ENCODE measurements at places on chromosomes 2 and 18. TPM values are rescaled to one million over a fixed set of nuclear protein-coding genes. Genes with fewer than 3 reads are reported as not detected.

- H3K27me3 ChIP-seq: no peaks in the 10 kb centered on the region
- H3K27ac ChIP-seq: no peak overlapping the region
- no peak overlapping the region for H3K4me3 ChIP-seq
- H3K4me1 ChIP-seq: no peaks in the 10 kb centered on the region
- H3K36me3 ChIP-seq: no peaks in the 10 kb centered on the region
Measured at GRCh38 chr2:155708071-155708470, 624.5 kb downstream of the NR4A2 start.

GRCh38 chr2:4175343-4175742 lies 472.0 kb downstream of the DCDC2C start:
- peaks cover 4% of the 10 kb centered on the region for H3K36me3 ChIP-seq
- no peak overlapping the region for H3K27ac ChIP-seq
- no peak overlapping the region for H3K4me3 ChIP-seq
- no peaks in the 10 kb centered on the region for H3K27me3 ChIP-seq

- H3K4me1 ChIP-seq: peaks cover 23% of the 10 kb centered on the region
- H3K27ac ChIP-seq: peak overlapping the region; percentile 47
- H3K27me3 ChIP-seq: peaks cover 3% of the 10 kb centered on the region
Measured at GRCh38 chr2:45000921-45001868, 8.1 kb downstream of the SIX2 start.

DNA sequence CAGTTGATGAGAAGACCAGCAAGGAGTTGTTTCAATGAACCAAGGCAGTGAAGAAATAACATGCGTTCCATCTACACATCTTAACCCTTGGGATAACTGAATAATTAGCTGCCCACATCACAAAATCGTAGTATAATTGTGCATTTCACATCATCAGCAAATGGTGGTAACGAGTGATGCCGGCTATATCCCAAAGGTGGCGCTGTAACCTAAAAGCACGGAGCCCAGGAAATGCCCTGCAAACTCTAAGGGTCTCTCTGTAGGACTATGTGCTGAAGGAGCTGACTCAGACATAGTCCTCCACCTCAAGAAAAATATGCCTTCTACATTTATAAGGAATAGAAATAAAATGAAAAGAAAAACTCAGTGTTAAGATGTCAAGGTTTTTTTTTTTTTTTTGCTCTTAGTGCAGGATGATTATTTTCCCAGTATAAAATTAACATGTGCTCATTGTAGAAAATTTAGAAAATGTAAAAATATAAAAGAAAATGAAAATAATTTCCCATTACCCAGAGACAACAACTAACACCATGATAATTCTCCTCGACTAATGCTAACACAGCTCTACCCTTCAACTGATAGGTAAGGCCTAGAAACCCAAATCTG lies 23.1 kb upstream of the DSG3 start:
- no peaks in the 10 kb centered on the region for H3K36me3 ChIP-seq
- DNase-seq: no peak
- H3K27ac ChIP-seq: no peak overlapping the region
- H3K4me1 ChIP-seq: no peaks in the 10 kb centered on the region
- H3K4me3 ChIP-seq: no peak overlapping the region
- peaks cover 6% of the 10 kb centered on the region for H3K27me3 ChIP-seq

GRCh38 chr18:32310774-32311173 lies 120.9 kb downstream of the MEP1B start:
- no peaks in the 10 kb centered on the region for H3K27me3 ChIP-seq
- no peaks in the 10 kb centered on the region for H3K36me3 ChIP-seq
- no peak for DNase-seq
- H3K27ac ChIP-seq: no peak overlapping the region

- peaks cover 4% of the 10 kb centered on the region for H3K4me1 ChIP-seq
- DNase-seq: no peak
- no peaks in the 10 kb centered on the region for H3K27me3 ChIP-seq
- peaks cover 5% of the 10 kb centered on the region for H3K36me3 ChIP-seq
- H3K27ac ChIP-seq: no peak overlapping the region
Measured at GRCh38 chr18:62044490-62045000, 142.3 kb downstream of the PIGN start.

DNA sequence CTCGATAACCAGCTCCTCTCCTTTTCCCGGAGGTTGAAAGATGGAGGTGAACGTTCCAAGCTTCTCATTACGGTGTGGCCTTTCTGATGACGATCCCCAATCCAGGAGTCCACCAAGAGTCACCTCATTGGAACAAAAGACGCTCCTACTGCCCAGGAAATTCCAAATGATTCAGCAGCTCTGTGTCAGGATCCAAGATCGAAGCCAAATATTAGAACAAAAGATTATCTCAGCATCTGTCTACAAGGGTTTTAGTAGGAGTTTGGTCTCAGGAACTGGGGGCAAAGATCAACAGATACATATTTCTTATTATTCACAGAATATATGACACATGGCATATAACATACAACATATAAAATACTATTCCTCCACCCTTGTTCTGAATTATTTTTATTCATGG lies 161.1 kb upstream of the RAB12 start:
- no peak for DNase-seq
- no peak overlapping the region for H3K4me3 ChIP-seq
- H3K27ac ChIP-seq: no peak overlapping the region
- H3K36me3 ChIP-seq: no peaks in the 10 kb centered on the region
- no peaks in the 10 kb centered on the region for H3K27me3 ChIP-seq

RAB6C gene
- 0.24 TPM for total RNA-seq

GRCh38 chr2:18284331-18284730 lies 276.1 kb downstream of the RDH14 start:
- H3K27ac ChIP-seq: no peak overlapping the region
- H3K36me3 ChIP-seq: no peaks in the 10 kb centered on the region
- peaks cover 5% of the 10 kb centered on the region for H3K27me3 ChIP-seq
- no peak for DNase-seq
- H3K4me3 ChIP-seq: no peak overlapping the region

ADRA2B gene
- not detected for total RNA-seq

FBLN7 gene
- 0.77 TPM for total RNA-seq

DNA sequence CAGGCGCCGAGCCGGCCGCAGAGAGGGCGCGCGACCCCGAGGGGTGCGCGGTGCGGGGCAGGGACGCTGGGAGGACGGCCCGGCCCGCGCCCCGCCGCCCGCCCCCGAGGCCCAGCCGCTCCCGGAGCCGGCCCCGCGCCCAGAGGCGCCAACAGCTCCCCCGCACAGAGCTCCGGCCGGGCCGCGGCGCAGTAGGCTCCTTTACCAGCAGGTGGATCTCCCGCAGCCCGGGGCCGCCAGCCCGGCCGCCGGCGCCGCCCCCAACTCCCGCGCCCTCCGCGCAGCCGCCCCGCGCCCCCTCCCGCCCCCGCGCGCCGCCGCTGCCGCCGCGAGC lies 258 bp downstream of the MGAT4A start:
- H3K4me3 ChIP-seq: no peak overlapping the region
- no peak overlapping the region for H3K27ac ChIP-seq
- H3K36me3 ChIP-seq: no peaks in the 10 kb centered on the region
- peaks cover 38% of the 10 kb centered on the region for H3K27me3 ChIP-seq

DSC2 gene
- 0.58 TPM for total RNA-seq

- DNase-seq: no peak
- no peak overlapping the region for H3K4me3 ChIP-seq
- no peaks in the 10 kb centered on the region for H3K27me3 ChIP-seq
- no peak overlapping the region for H3K27ac ChIP-seq
- no peaks in the 10 kb centered on the region for H3K36me3 ChIP-seq
Measured at GRCh38 chr2:134391751-134392160, 137.9 kb downstream of the MGAT5 start.

GRCh38 chr2:206452242-206452641 lies 8.9 kb downstream of the ADAM23 start:
- peaks cover 9% of the 10 kb centered on the region for H3K4me1 ChIP-seq
- peaks cover 1% of the 10 kb centered on the region for H3K36me3 ChIP-seq
- H3K4me3 ChIP-seq: no peak overlapping the region
- no peaks in the 10 kb centered on the region for H3K27me3 ChIP-seq
- DNase-seq: no peak

DNA sequence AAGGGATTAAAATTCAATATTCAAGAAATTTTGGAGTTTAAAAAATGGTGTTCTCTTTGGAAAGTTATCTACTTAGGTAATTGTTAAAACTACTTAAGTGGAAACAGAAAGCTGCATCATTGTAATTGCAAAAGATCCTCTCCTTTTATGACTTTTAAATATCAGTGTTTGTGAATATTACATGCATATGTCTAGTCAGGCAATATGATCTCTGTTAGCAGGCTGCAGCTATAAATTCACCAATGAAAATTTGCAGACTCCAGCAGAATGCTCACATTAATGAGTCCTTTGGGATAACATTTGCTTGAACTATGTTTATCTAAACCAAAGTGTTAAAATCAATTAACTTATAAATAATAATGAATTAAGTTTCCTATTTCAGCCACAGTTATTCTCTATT lies 59.2 kb upstream of the CSRNP3 start:
- no peak overlapping the region for H3K4me3 ChIP-seq
- no peaks in the 10 kb centered on the region for H3K27me3 ChIP-seq
- no peaks in the 10 kb centered on the region for H3K36me3 ChIP-seq

GRCh38 chr2:163157411-163157810 lies 318.8 kb upstream of the KCNH7 start:
- peaks cover 19% of the 10 kb centered on the region for H3K4me1 ChIP-seq
- H3K36me3 ChIP-seq: no peaks in the 10 kb centered on the region
- no peak overlapping the region for H3K4me3 ChIP-seq
- H3K27me3 ChIP-seq: no peaks in the 10 kb centered on the region

GRCh38 chr2:45905632-45905958 lies 254.1 kb downstream of the PRKCE start:
- H3K36me3 ChIP-seq: no peaks in the 10 kb centered on the region
- DNase-seq: no peak

C2orf15 gene
- not detected for total RNA-seq
